Fibroblast of skin of abdomen (primary cell): ENCODE measurements at places on chromosomes 6 and 20.
A peak's percentile ranks its signal among the peaks of the same experiment; 100 is the strongest.

DNA sequence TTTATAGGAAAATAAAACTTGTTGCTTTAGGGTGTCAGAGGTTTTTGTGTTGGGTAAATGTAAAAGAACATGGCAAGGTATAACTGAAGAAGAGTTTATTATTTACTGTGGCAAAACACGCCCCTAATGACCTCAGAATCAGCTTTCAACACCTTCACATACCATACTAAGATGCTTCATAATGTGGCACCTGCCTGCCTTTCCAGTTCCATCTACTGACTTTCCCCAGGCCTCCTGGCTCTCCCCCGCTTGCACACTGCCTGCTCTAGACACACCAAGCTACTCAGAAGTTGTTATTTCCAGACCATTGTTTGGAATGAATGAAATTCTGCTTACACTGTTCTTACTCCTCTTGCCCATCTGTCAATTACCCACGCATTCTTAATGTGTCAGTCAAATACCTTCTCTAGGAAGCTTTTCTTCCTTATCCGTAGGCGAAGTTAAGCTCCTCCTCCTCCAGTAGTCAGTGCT lies 1.8 kb downstream of the TIAM2 start:
- no peak for DNase-seq

DNA sequence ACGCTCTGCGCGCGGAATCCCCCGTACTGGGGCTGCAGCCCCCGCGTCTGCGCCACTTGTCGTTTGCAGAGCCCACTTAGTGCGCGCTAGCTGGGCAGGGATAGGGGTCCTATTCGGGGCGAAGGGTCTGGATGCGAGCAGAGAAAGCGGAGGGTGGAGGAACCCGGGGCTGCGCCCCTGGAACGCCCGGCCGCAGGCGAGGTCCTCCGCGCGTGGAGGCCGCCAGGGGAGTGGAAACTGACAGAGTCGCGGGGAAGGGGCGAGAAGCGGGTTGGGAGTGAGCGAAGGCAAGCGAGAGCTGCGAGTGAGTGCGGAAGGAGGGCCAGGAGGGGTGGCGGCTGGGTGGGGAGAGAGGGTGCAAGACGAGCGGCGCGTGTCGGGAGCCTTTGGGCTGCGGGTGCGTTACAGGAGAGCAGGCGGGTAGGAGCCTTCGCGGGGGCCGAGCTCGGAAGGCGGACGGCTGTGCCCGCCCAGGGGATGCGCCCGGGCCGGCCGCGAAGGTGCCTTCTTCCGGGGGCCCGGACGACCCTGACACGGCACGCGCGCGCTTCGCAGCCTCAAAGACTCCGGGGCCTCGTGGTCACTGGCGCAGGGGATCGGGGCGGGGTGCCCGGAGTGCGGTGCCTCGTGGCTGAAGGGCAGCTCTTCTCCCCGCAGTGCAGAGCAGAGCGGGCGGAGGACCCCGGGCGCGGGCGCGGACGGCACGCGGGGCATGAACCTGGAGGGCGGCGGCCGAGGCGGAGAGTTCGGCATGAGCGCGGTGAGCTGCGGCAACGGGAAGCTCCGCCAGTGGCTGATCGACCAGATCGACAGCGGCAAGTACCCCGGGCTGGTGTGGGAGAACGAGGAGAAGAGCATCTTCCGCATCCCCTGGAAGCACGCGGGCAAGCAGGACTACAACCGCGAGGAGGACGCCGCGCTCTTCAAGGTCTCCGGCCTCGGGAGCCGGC lies 1.2 kb downstream of the IRF4 start:
- no peak for DNase-seq

DNA sequence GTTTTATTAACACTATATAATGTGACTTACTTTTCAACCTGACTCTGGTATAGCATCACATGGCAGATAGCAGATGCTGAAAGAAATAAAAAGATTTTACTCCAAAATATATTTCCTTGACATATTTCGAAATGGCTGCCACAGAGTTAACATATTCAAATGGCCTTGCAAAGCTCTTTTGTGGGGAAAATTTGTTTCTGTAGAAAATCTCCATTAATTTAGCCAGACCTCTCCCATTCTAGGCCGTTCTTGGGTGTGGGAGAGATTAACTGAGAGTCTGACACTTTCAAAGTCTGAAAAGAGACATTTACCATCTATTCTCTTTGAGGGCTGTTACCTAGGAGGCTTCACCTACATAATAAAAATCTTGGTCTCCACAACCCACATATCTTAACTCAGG lies 217.2 kb downstream of the OTOR start:
- DNase-seq: no peak

DNA sequence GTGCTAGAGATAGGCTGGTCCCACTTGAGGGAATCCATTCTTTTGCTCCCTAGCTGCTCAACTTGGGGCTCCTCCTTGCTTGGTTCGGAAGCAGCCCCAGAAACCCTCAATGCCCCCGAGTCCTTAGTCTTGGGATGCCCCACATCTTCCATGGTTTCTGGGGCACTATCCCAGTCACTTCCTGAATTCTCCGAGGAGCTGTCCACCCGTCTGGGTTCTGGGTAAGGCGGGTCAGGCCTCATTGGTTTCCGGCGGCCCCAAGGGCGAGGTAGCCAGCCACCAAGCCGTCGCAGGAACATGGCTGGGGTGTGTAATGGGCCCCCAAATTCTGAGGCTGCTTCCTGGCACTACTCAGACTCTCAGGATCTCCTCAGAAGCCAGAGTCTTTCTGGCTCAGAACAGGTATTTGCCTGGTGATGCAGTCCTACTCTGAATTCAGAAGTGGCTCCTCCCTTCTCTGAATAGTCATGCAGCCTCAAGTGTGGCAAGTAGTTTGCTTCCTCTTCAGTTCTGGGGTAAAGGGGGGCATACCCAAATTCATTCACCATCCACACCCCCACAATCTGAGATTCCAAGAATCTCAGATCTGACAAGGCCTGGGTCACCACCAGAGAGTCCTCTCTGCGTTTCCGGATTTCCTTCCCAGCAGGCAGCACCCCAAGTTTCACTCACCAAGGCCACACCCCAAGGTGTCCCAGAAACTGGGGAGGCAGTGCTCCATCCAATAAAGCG lies 763 bp downstream of the C6orf47 start:
- DNase-seq: no peak

- DNase-seq: peak; percentile 2
Observed at GRCh38 chr6:76026101-76026500, 46.4 kb downstream of the IMPG1 start.

- DNase-seq: peak; percentile 99
Observed at GRCh38 chr20:52923123-52923937, 48.8 kb upstream of the TSHZ2 start.

- DNase-seq: no peak
Observed at GRCh38 chr6:52475307-52475706, 55.2 kb downstream of the EFHC1 start.

DNA sequence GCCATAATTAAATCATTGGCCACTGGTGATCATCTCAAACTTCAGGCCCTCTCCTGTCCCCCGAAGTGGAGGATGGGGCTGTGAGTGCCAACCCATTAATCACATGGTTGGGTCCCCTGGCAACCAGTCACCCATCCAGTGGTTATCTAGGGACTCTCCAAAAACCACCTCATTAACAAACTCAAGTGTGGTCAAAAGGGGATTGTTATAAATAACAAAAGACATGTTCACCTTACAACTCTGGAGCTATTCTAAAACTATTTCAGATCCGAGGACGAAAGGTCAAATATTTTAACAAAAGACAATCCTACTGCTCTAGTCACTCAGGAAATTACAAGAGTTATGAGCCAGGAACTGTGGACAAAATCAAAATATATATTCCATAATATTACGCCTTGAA lies 95.5 kb upstream of the PRND start:
- DNase-seq: no peak

- no peak for DNase-seq
Observed at GRCh38 chr20:46228670-46229069, 79.6 kb downstream of the CDH22 start.

DNA sequence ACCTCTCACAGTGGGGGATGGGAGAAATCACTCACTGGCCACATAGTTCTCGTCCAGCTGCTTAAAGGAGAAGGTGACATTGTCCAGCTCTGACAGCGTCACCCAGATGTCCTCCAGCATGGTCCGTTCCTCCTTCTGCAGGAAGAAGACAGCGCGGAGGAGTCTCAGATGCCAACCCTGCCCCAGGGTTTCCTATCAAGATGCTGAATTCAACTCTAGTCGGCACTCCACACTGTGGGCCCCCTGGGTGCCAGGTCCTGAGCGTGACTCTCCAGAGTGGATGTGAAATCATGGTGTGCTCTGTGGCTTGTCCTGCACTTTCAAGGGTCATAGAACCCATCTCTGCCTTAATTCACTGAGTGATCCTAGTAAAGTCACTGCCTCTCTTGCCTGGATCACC lies 193.2 kb downstream of the PREX1 start:
- DNase-seq: no peak

GRCh38 chr6:102679865-102680264 lies 1286.4 kb downstream of the GRIK2 start:
- peak; percentile 3 for DNase-seq

GRCh38 chr6:134094441-134094840 lies 42.0 kb upstream of the SLC2A12 start:
- no peak for DNase-seq

DNA sequence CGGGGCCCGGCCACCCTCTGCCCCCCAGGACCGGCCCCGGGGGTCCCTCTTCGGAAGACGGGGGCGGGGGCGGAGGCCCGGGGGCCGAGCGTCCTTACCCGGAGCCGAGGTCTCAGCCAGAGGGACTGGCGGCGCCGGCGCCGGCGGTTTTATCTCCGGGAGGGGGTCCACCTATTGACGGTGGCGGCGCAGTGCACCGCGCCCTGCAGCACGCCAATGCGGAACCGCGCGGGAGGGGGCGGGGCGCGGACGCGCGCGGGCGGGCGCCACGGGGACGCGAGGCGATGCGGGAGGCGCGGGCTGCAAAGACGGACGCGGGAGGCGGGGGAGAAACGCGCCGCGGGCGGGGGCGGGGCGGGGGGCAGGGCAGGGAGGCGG lies at the start of gene EEF1A2:
Gene EEF1A2 (minus strand): TSS at position 124 of the 378 bp plus-strand sequence. CDS start 1,320 bp downstream, outside the sequence.
- DNase-seq: no peak

- DNase-seq: no peak
Observed at GRCh38 chr20:57425150-57426013, 34.2 kb downstream of the RBM38 start.

DNA sequence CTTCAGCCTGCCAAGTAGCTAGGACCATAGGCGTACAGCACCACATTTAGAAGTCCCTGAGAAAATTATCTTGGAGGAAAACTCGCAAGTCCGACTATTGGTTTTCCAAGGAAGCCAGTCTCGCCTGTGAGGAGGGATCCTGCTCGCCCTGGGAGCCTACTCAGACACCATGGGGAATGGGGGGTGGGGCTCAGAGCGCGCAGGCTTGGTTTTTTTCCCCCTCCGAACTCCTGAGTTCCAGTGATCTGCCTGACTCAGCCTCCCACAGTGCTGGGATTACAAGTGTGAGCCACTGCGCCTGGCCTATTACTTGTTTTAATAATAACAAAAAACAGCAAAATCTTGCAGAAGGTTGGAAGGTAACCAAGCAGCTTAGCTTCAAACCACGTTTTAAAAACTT lies 153.7 kb downstream of the OR2B2 start:
- DNase-seq: no peak

DNA sequence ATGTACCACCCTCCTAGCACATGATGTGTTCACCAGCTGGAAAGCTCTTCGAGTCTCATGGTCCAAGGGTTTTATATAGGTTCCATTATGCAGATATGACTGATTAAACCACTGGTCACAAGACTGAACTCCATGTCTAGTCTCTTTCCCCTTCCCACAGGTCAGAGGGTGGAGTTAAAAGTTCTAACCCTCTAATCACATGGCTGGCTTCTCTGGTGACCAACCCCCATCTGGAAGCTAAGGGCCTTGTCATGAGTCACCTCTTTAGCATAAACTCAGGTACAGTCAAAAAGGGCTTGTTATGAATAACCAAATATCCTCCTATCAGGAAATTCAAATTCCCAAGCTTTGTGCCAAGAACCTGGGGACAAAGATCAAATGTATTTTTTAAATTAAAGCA lies 52.0 kb upstream of the KLHL31 start:
- no peak for DNase-seq

DNA sequence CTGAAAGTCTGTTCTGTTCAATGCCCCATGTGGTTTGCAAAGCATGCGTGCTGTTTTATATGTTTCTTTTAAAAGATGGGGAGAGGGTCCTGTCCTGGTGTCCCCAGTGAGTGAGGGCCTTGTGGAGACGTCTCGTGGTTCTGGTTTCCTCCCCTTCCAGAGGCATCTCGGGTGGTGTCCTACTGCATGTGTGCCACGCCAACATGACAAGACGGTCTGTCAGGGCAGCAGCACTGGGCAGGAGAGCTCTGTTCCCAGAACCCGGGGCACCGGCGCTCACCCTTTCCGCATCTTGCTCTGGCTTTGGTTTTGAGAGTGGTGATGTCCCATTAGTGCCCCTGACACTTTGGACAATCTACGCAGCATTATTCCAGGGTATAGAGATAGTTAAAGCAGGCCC lies 275.6 kb downstream of the CDH4 start:
- no peak for DNase-seq

DNA sequence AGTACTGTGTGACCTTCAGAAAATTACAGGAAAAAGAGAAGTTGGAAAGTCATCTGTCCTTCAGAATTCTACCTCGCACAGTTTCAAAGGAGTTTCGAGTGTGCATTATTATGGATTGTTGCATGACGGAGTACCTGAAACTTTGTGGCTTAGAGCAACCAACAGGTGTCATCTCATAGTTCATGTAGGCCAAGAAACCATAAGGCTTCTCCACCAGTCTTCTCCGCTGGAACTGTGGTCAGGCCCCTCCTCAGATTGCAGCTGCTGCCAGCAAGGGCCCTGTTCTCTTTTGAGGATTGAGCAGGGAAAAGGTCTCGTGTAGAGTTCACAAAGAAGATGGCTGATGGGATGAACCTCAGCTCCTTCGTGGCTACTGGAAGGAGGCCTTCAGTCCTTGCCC lies 151.2 kb upstream of the THBS2 start:
- DNase-seq: no peak

GRCh38 chr20:12989586-12990115 lies 19.1 kb upstream of the SPTLC3 start:
- DNase-seq: no peak

GRCh38 chr6:9225441-9225871 lies 790.1 kb upstream of the SLC35B3 start:
- DNase-seq: peak; percentile 90

DNA sequence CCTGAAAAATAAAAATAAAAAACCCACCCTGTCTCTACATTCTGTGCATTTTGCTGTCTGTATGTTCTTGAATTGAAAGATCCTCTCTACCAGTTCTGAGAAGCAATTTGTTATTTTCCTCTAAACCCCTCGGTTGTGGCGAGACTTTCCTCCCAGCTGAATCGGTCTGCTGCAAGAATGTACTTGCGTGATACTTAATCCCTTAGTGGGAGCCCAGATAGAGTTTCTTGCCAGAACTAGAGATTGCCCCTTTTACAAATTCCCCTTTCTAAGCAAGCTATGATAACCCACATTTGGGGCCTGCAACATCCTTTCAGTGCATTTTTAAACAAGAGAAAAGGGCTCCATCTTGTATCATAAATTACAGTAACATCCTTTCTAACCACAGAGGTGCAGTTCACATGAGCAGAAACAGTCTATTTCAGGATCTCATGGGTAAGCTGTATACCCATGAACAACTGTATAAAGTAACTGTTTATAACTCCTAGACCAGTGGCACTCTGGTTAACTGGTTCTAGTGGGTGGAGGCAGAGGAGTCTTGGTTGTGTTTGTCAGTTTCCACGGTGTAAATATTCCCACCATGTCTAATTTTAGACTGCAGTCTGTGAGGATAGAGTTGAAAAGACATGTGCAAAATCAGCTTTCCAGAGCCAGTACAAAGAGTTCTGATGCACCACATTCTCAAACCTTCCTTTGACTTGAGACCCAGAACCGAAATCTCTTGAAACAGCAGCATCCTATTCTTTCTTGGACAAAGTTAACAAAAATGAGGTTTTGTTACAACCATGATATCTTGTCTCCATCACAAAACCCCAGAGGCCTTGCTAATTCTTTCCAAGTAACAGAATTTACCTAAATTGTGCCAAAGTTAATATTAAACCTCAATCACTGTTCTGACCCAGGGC lies 113.1 kb upstream of the ZNF217 start:
- peak; percentile 90 for DNase-seq
